ENCODE measurements at places on chromosomes 2 and 18.

- DNase-seq, result no peak
Observed at GRCh38 chr2:113219889-113220641, 46.3 kb downstream of the PSD4 start.

GRCh38 chr2:75311521-75311920, 112.2 kb upstream of the TACR1 start:
- no peak for DNase-seq

DNA sequence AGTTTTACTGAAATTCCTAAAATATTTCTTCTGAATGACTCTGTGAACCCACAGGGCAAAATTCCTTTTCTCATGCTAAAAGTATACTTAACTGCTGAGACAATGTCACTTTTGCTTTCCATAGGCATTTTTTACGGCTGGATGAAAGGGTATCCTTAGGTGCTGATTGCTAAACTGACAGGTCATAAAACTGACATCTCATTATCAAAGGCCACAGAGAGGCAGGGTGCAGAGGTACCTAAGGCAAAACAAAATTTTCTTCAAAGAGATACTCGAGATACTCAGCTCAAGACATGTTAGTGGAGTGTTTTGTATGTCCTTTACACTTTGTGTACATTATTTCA, 62.0 kb upstream of the WDR75 start:
- no peak for DNase-seq

GRCh38 chr18:45628979-45629958, 14.0 kb downstream of the SLC14A2 start:
- DNase-seq, result no peak
